ENCODE measurements at places on chromosomes 7 and 10.

DNA sequence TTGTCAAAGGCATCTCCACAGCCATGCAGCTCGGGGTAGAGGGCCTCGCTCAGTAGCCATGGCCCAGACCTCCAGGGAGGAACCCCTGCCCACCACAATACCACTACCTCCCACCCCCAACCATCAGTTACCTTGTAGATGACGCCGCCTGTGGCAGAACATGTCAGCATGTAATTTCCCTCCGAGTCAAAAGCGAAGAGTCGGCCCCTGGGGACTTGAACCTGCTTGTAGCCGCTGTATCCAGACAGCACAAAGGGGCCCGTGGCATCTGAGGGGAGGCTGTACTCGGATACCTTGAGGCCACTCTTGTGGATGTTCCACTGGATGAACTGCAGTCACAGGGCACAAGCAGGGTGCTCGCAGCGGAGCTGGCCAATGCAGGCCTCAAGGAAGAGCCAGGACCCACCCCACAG, 16.3 kb upstream of the CYREN start:
- DNase-seq: no peak

- DNase-seq: no peak
Observed at GRCh38 chr10:123395906-123396305, 241.7 kb downstream of the BUB3 start.

DNA sequence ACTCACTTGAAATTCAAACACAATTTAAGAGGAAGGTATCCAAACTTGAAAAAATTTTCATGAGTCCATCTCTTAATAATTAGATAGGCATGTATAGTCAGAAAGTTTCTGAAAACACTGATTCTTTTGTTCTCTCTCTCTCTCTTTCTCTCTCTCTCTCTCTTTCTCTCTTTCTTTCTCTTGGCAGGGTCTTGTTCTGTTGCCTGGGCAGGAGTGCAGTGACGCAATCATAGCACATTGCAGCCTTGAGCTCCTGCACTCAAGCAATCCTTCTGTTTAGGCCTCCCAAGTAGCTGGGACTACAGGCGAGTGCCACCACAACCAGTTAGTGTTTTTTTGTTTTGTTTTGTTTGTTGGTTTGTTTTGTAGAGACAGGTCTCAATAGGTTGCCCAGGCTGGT, 59.3 kb downstream of the PRTFDC1 start:
- no peak for DNase-seq

DNA sequence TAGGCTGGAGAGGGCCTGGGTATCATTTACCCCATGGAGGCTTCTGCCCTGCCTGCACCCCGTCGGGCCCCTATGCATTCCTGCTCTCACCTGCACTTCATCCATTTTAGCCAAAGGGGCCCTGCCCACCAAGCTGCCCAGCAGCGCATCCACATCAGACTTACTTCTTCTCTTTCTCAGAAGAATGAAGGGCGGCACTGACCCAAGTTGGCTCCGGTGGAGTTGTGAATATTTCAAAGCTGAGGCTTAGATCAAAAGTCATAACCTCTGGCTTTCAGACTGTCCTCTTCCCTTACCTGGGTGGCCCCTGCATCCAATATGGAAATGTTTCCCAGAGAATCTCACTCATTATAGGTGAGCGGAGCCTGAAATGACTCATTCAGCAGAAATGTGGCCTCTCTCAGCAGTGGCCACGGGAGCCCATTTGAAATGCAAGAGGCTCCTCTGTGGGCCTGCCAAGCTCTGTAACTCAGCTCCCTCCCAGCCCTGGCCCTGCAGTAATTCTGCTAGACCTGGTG, 117.6 kb upstream of the TCF7L2 start:
- peak; percentile 71 for DNase-seq

GRCh38 chr10:86063341-86063740, 303.3 kb downstream of the GRID1 start:
- DNase-seq: no peak

DNA sequence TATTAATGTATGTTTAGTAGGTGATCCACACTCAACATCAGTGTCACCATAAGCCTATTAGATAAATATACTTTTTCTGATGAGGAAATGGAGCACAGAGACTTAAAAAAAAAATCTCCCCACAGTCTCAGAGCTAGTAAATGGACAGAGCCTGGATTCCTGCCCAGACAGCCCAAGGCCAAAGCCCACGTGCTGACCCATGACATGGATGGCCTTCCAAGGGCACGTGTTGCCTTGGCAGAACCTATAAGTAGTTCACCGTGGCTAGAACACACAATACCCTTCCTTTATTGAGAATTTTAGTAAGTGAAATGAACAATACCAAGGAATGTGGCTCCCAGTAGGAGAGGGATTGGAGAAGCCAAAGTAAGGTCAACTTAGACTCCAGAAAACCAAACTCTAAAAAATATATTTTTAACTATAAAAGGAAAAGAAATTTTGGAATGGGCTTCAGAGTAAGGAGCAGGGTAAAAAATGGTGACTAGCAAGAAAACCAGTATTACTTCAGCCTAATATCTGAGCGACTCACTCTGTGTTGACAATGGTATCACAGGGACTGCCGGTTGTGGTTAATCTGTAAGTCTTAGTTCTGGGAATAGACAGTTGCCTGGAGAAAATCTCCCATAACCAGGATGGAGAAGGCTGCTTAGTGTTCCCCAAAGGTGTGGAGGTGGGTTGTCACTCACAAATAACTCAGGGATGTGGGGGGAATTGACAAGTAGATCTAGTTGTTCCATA, 223.0 kb downstream of the SORCS1 start:
- no peak for DNase-seq

- DNase-seq: no peak
Observed at GRCh38 chr10:123835575-123835974, 56.0 kb downstream of the CPXM2 start.

- no peak for DNase-seq
Observed at GRCh38 chr10:4181621-4182049, 396.6 kb upstream of the KLF6 start.

GRCh38 chr7:90290244-90291113, 30.6 kb downstream of the FAM237B start:
- no peak for DNase-seq

- DNase-seq: no peak
Observed at GRCh38 chr10:822661-823367, 108.7 kb downstream of the LARP4B start.

DNA sequence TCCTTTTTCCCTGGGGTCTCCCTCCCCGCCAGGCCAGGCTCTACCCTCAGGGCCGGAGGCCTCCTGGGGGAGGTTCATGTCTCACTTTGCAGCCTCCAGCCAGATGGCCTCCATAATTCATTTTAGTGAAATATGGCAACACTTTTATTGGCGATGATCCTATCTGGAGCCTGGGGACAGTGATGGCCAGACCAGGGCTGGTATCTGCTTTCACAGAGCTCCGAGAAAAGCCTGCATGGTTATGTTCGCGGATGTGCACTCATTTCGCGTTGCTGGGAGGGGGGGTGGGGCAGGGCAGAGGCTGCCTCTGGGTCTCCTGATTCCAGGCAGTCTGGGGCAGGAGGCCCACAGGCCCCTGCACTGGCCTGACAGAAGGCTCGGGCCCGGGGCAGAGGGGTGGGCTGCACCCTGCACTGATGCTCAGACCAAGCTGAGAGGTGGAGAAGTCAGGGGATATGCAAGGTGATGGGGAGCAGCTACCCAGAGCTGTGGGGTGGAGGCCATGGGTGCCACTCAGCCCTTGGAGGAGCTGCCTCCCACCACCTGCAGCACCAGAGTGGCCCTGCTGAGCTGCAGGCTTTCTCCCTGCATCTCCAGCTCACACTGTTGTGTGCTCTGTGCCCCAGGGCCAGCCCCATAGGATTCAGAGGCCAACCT, 85.3 kb upstream of the RET start:
- no peak for DNase-seq

DNA sequence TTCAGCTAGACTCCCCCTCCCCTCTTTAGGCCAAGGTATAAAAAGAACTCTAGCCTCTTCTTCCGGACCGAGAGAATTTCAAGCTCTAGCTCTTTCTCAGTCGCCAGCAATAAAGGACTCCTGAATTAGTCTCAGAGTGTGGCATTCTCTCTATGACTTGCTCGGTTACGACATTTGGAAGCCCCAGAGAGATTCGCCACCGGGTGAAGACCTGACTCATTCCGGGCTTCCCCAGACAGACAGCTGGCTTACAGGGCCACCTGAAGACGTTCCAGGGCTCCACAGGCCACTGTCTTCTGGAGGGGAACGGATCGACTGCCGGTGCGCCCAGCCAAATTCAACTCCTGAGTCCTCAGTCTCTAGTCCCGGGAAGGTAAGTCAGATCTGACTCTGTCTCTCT, at the start of gene AKR1B15:
TSS of gene AKR1B15 (plus strand) at position 234 of the 400 bp plus-strand sequence. CDS start 15,510 bp downstream, outside the sequence.
- peak; percentile 77 for DNase-seq

DNA sequence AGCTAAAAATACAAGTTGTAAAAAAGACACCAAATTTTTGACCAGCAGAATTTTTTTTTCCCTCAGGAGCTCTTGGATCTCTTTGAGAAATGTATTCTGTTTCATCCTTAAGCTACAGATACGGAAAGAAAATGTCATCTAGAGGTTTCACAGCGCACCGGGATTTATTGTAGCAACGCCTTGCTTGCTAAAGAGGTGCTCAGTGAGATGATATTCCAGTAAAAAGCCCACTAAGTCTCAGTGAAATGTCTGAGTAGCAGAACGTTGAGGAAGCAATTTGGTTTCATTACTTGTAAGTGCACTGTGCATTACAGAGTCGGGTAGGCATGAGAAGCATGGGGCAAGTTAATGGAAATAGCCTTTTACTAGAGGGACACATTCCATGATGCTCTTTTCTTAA, 62.5 kb downstream of the GLRX3 start:
- DNase-seq: no peak

DNA sequence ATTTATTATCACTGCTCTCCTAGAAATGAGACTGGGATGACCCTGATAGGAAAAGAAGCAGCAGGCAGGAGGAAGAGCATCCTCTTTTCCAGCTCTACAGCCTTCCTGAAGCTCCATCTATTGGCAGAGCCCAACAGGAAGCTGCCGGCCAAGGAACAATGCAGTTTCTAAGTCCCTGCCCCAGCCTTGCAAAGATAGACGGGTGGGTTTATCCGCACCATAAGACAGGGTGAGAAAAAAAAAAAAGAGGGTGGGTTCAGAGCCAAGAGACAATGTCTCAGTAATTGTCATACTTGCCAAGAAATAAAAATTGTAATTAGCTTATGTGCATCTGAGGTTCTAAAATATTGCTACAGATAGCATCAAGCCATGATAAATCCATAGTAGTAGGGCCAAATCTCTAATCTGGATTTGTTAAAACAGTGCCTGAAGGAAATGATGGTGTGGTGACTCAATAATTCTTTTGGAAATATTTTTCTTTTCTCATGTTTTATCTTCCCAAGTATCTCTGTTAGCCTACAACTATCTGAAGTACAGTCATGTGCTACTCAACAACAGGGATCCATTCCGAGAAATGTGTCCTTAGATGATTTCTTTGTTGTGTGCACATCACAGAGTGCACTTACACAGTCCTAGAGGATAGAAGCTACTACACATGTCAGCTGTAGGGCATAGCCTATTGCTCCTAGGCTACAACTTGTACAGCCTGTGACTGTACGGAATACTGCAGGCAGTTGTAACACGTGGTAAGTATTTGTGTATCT, 242.9 kb upstream of the CXCL12 start:
- DNase-seq: peak; percentile 89

GRCh38 chr7:121431389-121431995, 35.4 kb upstream of the FAM3C start:
- no peak for DNase-seq

Measured in M059J (cell line).